ENCODE measurements at places on chromosomes 11 and 22.

GRCh38 chr11:66870131-66870530, 13.3 kb downstream of the LRFN4 start:
- no peak overlapping the region for H3K27ac ChIP-seq
- H3K27me3 ChIP-seq, result no peaks in the 10 kb centered on the region
- H3K36me3 ChIP-seq, result no peaks in the 10 kb centered on the region
- DNase-seq, result no peak
- peaks cover 5% of the 10 kb centered on the region for H3K4me1 ChIP-seq

- peaks cover 3% of the 10 kb centered on the region for H3K36me3 ChIP-seq
- peaks cover 31% of the 10 kb centered on the region for H3K27me3 ChIP-seq
- no peak overlapping the region for H3K27ac ChIP-seq
- no peak for DNase-seq
These were observed 2.4 kb downstream of the BRSK2 start for GRCh38 chr11:1392111-1392510.

DNA sequence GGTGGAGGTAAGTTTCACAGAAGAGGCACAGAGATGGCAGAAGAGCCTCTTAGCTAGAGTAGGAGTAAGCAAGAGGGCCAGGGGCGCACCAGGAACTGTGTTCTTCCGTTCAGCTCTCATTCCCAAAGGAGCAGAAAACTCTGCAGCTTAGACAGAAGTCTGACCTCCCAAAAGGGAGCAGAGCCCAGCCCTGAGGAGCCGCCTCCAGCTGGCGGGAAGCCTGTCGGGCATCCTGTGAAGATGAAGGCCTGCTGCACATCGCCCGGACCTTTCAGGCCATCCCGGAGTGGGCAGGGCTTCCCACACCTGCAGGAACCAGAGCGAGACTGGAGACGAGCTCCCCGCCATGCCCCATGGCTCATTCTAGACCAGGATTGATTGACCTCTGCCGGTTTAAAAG, 1102.8 kb downstream of the BRD1 start:
- H3K4me1 ChIP-seq, result no peaks in the 10 kb centered on the region
- H3K36me3 ChIP-seq, result no peaks in the 10 kb centered on the region
- no peak overlapping the region for H3K4me3 ChIP-seq
- DNase-seq, result no peak
- peaks cover 37% of the 10 kb centered on the region for H3K27me3 ChIP-seq
- no peak overlapping the region for H3K27ac ChIP-seq

- DNase-seq, result no peak
- H3K4me3 ChIP-seq, result no peak overlapping the region
- no peak overlapping the region for H3K27ac ChIP-seq
- no peaks in the 10 kb centered on the region for H3K36me3 ChIP-seq
- peaks cover 27% of the 10 kb centered on the region for H3K27me3 ChIP-seq
These were observed 38.3 kb upstream of the HMGXB4 start for GRCh38 chr22:35219012-35219411.

DNA sequence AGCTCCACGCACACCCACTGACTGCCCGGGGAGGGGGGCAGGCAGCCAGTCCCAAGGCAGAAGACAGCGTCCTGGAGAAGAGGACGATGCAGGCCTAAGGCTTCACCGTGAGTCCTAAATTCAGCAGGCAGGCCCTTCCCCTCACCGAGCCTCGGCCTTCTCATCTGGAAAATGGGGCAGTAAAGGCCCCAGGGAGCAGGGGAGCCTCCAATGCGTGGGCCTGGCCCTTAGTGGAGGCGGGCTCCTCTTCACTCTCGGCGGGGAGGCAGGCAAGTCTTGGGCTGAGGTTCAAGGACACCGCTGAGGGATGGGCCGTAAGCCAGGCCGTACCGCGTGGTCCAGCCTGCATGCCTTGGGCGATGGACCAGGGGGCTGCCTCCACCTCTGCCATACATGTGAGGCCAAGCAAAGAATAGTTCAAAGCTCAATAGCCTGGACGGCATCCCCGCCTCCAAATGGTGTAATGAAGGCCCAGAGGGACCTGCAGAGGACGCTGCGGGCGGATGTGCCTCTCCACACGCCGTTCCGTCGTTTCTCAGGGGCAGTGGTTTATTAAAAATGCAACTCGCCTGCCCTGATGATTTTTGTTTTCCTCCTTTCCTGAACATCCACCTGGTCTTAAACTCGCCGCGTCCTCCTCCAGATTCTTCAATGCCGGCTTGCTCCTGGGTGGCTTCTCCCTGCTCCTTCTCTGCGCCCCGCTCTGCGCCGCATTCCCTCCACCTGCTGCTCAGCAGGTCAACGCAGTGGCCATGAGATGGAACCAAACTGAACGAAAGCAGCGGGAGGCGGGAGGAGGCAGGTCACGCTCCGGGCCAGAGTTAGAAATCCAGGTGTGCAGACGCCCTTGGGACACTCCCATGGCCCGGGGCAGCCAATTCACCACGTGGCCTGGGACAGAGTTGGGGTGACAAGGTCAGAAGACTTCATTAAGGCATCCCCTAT, 627.8 kb downstream of the TBC1D22A start:
- H3K36me3 ChIP-seq, result no peaks in the 10 kb centered on the region
- H3K4me3 ChIP-seq, result no peak overlapping the region
- no peak for DNase-seq
- no peaks in the 10 kb centered on the region for H3K4me1 ChIP-seq
- no peaks in the 10 kb centered on the region for H3K27me3 ChIP-seq
- H3K27ac ChIP-seq, result no peak overlapping the region

GRCh38 chr22:16958475-16958874, 49.5 kb downstream of the GAB4 start:
- no peak overlapping the region for H3K27ac ChIP-seq
- no peaks in the 10 kb centered on the region for H3K4me1 ChIP-seq
- no peaks in the 10 kb centered on the region for H3K36me3 ChIP-seq
- DNase-seq, result no peak
- peaks cover 15% of the 10 kb centered on the region for H3K27me3 ChIP-seq

- H3K4me3 ChIP-seq, result no peak overlapping the region
- H3K27ac ChIP-seq, result no peak overlapping the region
- no peaks in the 10 kb centered on the region for H3K36me3 ChIP-seq
- H3K4me1 ChIP-seq, result no peaks in the 10 kb centered on the region
These were observed 143.6 kb upstream of the TRPC6 start for GRCh38 chr11:101727451-101727850.

DNA sequence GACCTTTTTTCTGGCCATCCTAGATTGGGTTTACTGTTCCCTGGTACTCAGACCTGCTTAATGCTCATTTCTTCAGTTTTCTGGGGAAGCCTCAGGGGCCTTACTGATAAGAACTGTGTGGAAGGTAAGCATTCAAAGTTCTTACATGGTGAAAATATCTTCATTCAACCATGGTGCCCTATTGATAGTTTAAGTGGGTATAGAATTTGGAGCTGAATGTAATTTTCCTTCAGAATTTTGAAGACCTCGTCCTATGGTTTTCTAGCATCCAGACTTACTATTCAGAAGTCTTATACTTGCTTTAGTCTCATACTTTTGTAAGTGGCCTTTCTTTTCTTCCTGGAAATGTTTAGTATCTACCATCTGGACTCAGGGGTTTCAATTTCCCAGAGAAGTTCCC, 75.7 kb downstream of the CDKN1C start:
- H3K36me3 ChIP-seq, result no peaks in the 10 kb centered on the region
- H3K4me1 ChIP-seq, result peaks cover 15% of the 10 kb centered on the region
- H3K27ac ChIP-seq, result peak overlapping the region; percentile 42
- H3K27me3 ChIP-seq, result peaks cover 31% of the 10 kb centered on the region

DNA sequence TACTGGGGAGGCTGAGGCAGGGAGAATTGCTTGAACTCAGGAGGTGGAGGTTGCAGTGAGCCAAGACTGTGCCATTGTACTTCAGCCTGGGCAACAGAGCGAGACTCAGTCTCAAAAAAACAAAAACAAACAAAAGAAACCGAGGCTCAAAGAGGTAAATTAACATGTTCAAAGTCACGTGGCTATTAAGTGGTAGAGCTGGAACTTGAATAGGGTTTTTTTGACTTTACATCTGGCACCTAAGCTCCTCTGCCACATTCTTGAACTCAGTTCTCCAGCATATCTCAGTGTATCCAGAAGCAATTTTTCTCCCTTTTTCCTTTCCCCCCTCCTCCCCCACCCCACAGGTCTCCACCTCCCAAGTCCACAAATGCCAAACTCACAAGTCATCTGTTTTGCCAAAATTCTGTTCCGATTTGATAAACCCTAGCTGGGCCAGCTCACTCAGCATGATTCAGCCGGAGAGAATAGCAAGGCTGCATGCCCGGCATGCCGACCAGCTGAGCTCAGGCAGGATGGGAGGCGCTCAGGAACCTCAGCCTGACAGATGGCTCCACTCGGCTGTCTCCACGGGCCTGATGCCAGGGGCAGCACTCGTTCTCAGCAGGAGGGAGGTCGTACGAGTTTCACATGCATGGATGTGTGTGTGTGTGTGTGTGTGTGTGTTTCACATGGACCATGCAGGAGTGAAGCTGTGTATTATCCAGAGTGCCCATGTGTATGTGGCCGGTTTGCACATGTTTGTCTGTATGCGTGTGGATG, 63.2 kb upstream of the RRAS2 start:
- no peaks in the 10 kb centered on the region for H3K36me3 ChIP-seq
- no peak for DNase-seq
- no peak overlapping the region for H3K27ac ChIP-seq
- H3K4me1 ChIP-seq, result peaks cover 9% of the 10 kb centered on the region
- H3K4me3 ChIP-seq, result no peak overlapping the region
- H3K27me3 ChIP-seq, result no peaks in the 10 kb centered on the region

GRCh38 chr11:96307776-96308140, 35.2 kb downstream of the MAML2 start:
- no peak overlapping the region for H3K27ac ChIP-seq
- no peaks in the 10 kb centered on the region for H3K27me3 ChIP-seq
- H3K4me1 ChIP-seq, result peaks cover 36% of the 10 kb centered on the region
- DNase-seq, result no peak

DNA sequence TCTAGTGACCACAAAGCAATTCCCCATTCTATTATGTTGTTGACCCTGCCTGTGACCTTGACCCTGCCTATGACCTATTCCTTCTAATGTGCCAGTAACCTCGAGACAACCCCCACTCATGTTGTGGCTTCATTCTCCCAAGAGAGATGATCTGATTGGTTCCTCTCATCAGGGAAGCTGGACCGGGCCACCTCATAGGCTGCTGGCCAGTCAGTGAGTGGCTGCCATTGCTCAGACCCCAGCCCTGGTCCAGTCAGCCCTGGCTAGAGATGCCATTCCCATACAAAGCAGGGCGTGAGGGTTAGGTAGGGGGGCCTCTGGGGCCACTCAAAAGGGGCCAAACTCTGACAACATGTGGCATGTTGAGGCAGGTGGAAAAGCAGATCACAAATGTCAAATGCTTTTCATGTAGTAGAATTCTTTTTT, 11.9 kb downstream of the SLC29A2 start:
- no peaks in the 10 kb centered on the region for H3K4me1 ChIP-seq
- no peak overlapping the region for H3K4me3 ChIP-seq
- H3K36me3 ChIP-seq, result peaks cover 8% of the 10 kb centered on the region
- no peak overlapping the region for H3K27ac ChIP-seq
